Esophagus squamous epithelium (tissue), 5 donors: ENCODE measurements at places on chromosomes 5 and 9.

- DNase-seq = no peak
Measured at GRCh38 chr5:73263001-73263710, 90.2 kb downstream of the TMEM174 start.

- no peak for DNase-seq
Measured at GRCh38 chr5:58201922-58202648, 257.8 kb downstream of the PLK2 start.

GRCh38 chr5:165015126-165015525 lies 1509.7 kb downstream of the MAT2B start:
- no peak for DNase-seq

GRCh38 chr5:127406326-127407121 lies 110.9 kb upstream of the PRRC1 start:
- no peak for DNase-seq

DNA sequence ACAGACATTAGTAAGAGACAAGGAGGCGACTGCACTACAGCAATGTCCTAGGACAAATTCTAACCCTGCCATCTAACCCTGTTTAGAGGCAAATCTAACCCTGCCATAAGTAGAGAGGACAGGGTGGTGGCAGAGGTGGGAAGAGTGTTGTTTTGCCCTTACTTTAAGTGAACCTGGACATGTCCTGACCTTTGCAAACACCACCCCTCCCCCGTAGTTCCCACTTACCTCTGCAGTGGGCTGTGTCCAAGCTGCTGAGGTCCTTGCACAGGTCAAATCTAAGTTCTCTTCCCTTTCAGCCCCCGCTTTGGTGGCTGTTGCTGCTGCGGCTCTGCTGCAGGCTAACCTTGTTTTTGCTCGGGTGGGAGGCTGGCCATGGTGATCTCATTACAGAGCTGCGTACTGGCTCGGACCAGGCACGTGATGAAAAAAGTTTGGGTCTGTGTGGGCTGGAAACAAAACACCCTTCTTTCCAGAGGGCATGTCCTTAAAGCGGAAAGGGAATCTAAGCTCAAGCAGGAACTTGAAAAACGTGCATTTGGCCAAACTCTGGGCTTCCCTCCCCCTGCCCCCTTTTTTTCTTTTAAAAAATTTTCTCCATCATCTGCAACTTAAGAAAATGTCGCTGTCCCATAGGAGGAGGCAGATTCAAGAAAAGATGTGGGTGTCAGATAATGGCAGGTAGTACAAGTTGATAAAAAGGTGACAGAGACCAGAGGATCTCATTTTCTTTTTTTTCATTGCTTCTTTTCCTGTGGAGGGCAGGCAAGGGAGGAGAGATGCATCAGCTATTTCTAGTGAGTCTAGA lies at the start of gene FAXDC2:
TSS of gene FAXDC2 (minus strand) at position 349 of the 808 bp plus-strand sequence. CDS start 12,425 bp downstream, outside the sequence.
- DNase-seq = peak; percentile 25

DNA sequence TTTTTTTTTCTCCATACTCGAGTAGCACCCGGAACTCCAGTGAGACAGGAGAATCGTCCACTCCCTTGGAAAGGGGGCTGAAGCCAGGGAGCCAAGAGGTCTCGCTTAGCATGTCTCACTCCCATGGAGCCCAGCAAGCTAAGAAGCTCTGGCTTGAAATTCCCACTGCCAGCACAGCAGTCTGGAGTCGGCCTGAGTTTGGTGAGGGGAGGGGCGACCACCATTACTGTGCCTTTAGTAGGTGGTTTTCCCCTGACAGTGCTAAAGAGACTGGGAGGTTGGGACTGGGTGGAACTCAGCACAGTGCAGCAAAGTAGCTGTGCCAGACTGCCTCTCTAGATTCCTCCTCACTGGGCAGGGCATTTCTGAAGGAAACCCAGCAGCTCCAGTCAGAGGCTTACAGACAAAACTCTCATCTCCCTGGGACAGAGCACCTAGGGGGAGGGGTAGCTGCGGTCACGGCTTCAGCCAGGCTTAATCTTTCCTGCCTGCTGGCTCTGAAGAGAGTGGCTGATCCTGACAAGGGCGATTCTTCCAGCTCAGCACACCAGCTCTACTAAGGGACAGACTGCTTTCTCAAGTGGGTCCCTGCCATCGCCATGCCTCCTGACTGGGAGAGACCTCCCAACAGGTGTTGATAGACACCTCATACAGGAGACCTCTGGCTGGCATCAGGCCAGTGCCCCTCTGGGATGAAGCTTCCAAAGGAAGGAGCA lies 414.5 kb upstream of the ZNF608 start:
- no peak for DNase-seq
